ENCODE measurements at places on chromosomes 4 and X. TPM values are rescaled to one million over a fixed set of nuclear protein-coding genes. Genes with fewer than 3 reads are reported as not detected.

The MORC4 gene
- total RNA-seq = 15.8 TPM

The DMP1 gene
- not detected for total RNA-seq

The MAOB gene
- total RNA-seq = 0.30 TPM

The CTAG2 gene
- not detected for total RNA-seq

The ADAM29 gene
- total RNA-seq = not detected

The CSAG2 gene
- total RNA-seq = not detected

The CT45A5 gene
- not detected for total RNA-seq

The TRIML2 gene
- total RNA-seq = not detected

The IBSP gene
- not detected for total RNA-seq

The ATP8A1 gene
- total RNA-seq = not detected

The MEPE gene
- total RNA-seq = not detected

Measured in MG63 (cell line).